ENCODE measurements at places on chromosomes 16 and 17. TPM values are rescaled to one million over a fixed set of nuclear protein-coding genes. Genes with fewer than 3 reads are reported as not detected.
A peak's percentile ranks its signal among the peaks of the same experiment; 100 is the strongest.

DNA sequence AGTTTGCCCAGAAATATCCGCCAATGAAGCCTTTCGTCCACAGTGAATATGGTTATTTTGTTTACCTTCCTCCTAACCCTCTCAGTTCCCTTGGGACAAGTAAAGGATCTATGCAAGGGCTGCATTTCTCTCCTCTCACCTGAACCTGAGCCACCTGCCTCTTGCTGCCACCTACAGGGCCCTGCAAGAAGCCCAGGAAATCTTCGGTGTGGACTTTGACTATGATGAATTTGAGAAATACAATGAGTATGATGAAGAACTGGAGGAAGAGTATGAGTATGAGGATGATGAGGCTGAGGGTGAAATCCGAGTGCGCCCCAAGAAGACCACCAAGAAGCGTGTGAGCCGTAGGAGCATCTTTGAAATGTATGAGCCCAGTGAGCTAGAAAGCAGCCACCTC, 14.0 kb downstream of the SUPT6H start:
- no peak for DNase-seq

DNA sequence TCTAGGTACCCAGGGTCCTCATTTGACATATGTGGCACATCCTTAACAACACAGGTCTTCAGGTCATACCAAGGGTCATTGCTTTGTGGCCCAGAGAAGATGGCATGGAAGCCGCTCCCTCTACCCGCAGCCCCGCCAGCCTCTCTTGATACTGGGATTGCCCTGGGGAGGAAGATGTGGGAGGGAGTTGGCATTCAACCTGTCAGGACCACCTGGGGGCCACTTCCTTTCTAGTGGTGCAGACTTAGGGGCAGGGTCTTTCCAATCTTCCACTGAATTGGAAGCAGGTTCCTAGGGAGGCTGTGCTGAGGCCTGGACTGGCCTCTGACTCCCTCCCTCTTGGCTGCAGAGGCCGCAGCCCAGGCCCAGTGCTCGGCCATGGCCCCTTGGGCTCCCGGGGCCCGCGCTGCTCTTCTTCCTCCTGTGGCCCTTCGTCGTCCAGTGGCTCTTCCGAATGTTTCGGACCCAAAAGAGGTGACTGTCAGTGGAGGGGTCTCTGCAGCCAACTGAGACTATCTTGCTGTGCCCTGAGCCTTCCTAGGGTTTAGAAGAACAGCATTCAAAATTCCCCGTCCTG, 5.1 kb upstream of the HEXIM1 start:
- no peak for DNase-seq

Gene RNF43
- 14.0 TPM for total RNA-seq

DNA sequence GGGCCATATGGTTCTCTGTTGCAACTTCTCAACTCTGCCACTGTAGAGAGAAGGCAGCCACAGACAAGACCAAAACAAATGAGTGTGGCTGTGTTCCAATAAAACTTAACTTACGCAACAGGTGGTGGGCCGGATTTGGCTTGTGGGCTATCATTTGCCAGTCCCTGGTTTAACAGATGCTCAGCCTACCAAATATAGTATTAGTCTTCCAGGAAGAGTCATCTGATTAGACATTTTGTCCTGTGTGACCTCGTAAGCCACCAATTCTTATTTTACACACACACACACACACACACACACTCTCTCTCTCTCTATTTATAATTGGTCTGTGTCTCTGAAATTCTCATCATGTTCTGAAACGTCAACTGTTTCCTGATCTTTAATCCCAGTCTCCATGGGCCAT, 245.9 kb downstream of the XYLT1 start:
- DNase-seq: no peak

GRCh38 chr17:82941021-82942001, 101.5 kb upstream of the ZNF750 start:
- peak; percentile 64 for DNase-seq

DNA sequence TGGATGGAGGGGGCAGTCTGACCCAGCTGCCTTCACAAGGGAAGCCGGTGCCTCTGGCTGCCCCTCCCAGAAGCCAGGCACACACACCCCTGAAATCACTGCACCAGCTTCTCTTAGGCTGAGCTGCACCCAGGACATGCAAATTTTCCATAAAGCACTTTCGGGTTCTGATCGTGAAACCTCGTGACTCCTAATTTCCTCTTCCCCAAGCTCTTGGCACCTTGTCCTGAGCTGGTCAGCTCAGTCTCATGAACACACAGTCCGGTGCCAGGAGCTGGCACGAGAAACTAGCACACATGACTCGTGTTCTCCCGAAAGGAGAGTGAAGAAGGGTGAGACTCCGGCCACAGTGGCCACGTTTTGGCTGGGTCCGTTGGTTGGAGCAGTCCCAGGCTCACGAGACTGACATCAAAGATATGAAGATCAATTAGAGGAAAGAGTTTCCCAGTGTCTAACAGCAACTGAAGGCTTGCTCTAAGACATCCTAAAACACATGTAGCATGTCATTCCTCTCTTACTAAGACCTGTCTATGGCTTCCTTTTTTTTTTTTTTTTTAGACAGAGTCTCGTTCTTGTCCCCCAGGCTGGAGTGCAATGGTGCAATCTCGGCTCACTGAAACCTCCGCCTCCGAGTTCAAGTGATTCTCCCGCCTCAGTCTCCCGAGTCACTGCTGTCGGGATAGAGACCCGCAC, 9.2 kb upstream of the ABR start:
- no peak for DNase-seq

DNA sequence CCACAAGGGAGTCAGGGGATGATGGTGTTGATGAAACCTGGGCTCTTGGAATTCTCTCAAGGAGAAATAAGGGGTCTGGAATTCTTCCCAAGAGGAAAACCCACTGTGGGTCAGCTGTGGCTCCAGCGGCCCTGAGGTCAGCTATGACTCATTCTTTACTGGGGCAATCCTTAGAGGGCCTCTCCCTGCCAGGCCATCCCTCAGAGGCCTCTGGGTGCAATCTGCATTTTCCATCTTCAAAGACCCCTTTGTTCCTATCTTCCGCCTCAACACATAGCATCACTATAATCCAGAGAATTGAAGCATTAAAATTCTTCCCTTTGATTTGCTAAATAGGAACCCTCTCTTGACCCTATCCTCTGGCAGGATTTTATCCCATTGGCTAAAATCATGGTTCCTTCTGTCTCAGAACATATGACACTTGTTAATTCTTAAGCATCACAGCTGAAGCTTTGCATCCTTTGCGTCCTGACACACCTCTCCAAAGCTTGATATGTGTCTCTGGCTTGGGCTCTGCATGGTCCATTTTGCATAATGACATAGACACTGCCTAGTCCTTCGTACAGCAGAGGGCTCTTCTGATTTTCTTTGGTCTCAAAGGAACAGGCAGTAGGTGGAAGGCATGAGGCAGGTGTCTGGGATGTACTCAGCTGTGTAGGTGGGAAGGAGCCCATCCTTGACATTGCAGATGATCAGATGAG, 4.4 kb upstream of the KRT37 start:
- DNase-seq: no peak

DNA sequence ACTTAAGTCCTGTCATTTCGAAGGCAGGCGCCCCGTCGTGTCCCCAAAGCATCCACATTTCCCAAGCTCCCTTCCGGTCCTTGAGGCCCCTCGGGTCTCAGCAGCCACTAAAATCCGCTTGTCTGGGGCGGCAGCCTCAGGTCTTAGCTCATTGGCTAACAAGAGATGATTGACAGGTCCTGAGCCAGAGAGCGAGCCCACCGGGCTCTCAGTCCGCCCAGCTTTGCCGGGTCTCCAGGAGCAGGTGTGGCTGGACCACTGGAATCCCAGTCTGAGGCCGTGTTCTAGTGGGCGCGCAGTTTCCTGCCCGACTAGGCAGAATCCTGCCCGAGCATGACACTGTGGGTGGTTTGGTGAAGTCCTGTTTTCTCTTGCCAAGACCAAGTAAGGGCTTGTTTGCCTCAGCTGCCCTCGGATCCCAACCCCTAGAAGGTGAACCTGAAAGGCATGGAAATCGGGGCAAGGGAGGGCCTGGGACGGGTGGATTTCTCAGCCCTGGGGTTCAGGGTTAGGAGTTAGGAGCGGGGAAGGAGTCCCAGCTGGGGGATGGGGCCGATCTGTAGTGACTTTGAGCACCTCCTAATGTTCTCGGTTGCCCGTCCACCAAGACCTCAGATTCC, 42.8 kb downstream of the MRC2 start:
- DNase-seq: no peak

Gene DPEP3
- not detected for total RNA-seq

- DNase-seq: no peak
Measured at GRCh38 chr17:38725066-38725465, 5.1 kb upstream of the CISD3 start.

GRCh38 chr16:52469775-52470174, 77.2 kb downstream of the TOX3 start:
- DNase-seq: no peak

- DNase-seq: no peak
Measured at GRCh38 chr16:19304750-19305149, 19.2 kb downstream of the CLEC19A start.

DNA sequence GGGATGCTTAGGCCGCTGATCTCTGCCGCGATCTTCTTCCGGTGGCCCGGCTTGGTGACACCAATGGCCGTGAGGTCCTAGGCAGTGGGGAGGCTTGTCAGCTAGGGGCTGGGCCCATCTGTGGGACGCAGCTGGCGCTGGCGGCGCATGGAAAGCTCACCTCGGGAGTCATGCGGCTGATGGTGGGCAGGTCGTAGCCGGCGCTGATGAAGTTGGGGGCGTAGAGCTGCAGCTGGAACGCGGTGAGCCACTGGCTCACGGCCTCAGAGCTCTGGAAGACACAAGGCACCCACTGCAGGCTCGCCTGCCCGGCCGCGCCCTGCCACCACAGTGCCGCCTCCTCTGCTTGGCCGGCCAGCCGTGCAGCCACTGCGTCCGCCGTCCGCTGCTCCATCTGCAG, 12.7 kb downstream of the CASKIN1 start:
- no peak for DNase-seq

GRCh38 chr16:5066511-5066910, 755 bp upstream of the C16orf89 start:
- no peak for DNase-seq

- DNase-seq: peak; percentile 91
Measured at GRCh38 chr16:84699712-84700445, at the start of gene USP10. TSS of gene USP10 (plus strand) at chr16:84700000. CDS start at chr16:84700091, 91 bp downstream.

Gene HOXB5
- total RNA-seq: 20.8 TPM

DNA sequence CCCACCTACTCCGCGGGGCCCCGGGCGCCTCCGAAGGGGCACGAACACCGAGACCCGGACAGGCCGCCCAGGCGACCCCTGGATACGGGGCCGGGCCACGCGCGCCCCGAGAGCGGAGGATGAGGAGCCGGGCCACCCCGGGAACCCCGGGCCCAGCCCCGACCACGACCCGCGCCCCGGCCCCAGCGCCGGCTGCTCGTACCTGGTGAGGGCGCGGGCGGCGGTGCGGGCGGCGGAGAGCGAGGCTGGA, 192 bp downstream of the FASN start:
- no peak for DNase-seq

GRCh38 chr17:2844416-2844815, 48.2 kb downstream of the RAP1GAP2 start:
- DNase-seq: no peak

GRCh38 chr17:4604111-4604644, 19.8 kb downstream of the SMTNL2 start:
- no peak for DNase-seq

GRCh38 chr17:17042384-17042736, at the start of gene MPRIP:
TSS of gene MPRIP (plus strand) at chr17:17042457. CDS start at chr17:17042849, 392 bp downstream.
- DNase-seq: no peak

- no peak for DNase-seq
Measured at GRCh38 chr16:84266451-84266850, 26.6 kb upstream of the KCNG4 start.

DNA sequence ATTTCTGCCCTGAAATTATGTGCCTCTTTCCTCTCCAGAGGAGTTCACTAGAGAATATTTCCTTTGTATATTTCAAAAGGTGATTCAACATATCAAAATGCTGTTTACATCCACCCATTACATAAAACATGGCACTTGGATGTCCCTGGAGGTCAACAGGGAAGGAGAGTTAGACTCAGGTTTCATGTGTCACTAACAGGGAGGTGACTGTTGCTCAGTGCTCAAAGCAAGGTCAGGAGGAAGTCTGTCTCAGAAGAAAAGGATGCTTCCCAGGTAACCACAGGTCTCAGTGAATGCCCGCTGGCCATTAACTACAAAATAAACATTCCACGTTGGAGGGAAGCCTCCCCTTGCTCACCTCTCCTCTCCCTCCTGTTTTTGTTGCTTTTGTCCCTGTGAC, 198.6 kb downstream of the AXIN2 start:
- DNase-seq: no peak

GRCh38 chr17:38590988-38591758, 14.6 kb downstream of the SRCIN1 start:
- DNase-seq: no peak
